T-helper 2 cell treated with Interferon-gamma antibody and Interleukin-4, amounts not matched to agents 5 μg/mL and 100 μg/mL, for 36 hours (primary cell): ENCODE measurements at places on chromosomes 7 and 10.

GRCh38 chr10:120732067-120732466 is 119.1 kb upstream of the WDR11 start:
- no peaks in the 10 kb centered on the region for H3K27me3 ChIP-seq
- H3K4me1 ChIP-seq = no peaks in the 10 kb centered on the region
- H3K27ac ChIP-seq = no peak overlapping the region
- H3K36me3 ChIP-seq = no peaks in the 10 kb centered on the region
- no peak for DNase-seq

GRCh38 chr7:31478721-31479120 is 35.2 kb upstream of the ITPRID1 start:
- no peak overlapping the region for H3K27ac ChIP-seq
- H3K36me3 ChIP-seq = no peaks in the 10 kb centered on the region
- no peaks in the 10 kb centered on the region for H3K27me3 ChIP-seq
- no peaks in the 10 kb centered on the region for H3K4me1 ChIP-seq
- no peak for DNase-seq

- DNase-seq = no peak
- no peaks in the 10 kb centered on the region for H3K27me3 ChIP-seq
These were observed 39.1 kb downstream of the LRRC20 start for GRCh38 chr10:70343312-70343711.

DNA sequence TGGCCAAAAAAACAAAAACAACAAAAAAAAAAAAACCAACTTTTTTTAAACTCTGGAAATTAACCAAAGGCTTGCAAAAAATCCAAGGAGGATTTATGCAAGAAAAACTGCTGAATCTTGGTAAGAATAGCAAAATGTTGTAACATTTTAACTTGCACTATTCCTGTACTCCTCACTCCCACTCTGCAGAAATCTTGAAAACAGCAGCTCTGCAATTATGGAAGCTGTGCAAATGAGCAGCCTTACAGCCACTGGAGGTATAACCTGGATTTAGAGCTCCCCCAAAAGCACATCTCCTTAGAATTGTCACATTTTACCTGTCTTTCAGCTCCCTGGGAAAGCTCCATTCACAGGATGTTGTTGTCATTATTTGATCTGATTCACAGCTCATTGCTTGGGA is 41.8 kb upstream of the LRGUK start:
- no peaks in the 10 kb centered on the region for H3K27me3 ChIP-seq
- no peaks in the 10 kb centered on the region for H3K36me3 ChIP-seq
- no peaks in the 10 kb centered on the region for H3K4me1 ChIP-seq
- H3K27ac ChIP-seq = no peak overlapping the region

- no peak for DNase-seq
- peaks cover 19% of the 10 kb centered on the region for H3K27me3 ChIP-seq
- no peaks in the 10 kb centered on the region for H3K36me3 ChIP-seq
- H3K4me1 ChIP-seq = peaks cover 25% of the 10 kb centered on the region
- H3K4me3 ChIP-seq = no peak overlapping the region
These were observed 2.1 kb downstream of the NOS3 start for GRCh38 chr7:150992833-150993302.

GRCh38 chr10:23341004-23341403 is 3.6 kb downstream of the C10orf67 start:
- peaks cover 22% of the 10 kb centered on the region for H3K4me1 ChIP-seq
- no peaks in the 10 kb centered on the region for H3K36me3 ChIP-seq
- DNase-seq = no peak
- no peak overlapping the region for H3K4me3 ChIP-seq
- H3K27me3 ChIP-seq = peaks cover 16% of the 10 kb centered on the region
- no peak overlapping the region for H3K27ac ChIP-seq

DNA sequence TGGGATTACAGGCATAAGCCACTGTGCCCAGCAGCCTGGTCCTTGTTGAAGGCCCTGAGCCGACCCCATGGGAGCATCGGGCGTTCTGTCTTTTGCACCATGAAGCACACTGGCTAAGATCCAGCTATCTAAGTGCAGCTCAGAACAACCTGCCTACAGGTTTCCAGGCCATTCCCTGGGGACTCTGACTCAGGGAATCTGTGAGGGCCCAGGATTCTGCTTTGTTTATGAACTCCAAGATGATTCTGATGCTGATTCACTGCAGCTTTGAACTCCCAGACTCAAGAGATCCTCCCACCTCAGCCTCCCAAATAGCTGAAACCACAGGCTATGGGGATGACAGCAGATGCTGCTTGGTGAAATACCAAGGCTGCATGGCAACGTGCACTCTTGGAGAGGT is 30.2 kb downstream of the NPTX2 start:
- no peaks in the 10 kb centered on the region for H3K27me3 ChIP-seq
- no peak for DNase-seq
- H3K4me3 ChIP-seq = no peak overlapping the region
- no peaks in the 10 kb centered on the region for H3K36me3 ChIP-seq

DNA sequence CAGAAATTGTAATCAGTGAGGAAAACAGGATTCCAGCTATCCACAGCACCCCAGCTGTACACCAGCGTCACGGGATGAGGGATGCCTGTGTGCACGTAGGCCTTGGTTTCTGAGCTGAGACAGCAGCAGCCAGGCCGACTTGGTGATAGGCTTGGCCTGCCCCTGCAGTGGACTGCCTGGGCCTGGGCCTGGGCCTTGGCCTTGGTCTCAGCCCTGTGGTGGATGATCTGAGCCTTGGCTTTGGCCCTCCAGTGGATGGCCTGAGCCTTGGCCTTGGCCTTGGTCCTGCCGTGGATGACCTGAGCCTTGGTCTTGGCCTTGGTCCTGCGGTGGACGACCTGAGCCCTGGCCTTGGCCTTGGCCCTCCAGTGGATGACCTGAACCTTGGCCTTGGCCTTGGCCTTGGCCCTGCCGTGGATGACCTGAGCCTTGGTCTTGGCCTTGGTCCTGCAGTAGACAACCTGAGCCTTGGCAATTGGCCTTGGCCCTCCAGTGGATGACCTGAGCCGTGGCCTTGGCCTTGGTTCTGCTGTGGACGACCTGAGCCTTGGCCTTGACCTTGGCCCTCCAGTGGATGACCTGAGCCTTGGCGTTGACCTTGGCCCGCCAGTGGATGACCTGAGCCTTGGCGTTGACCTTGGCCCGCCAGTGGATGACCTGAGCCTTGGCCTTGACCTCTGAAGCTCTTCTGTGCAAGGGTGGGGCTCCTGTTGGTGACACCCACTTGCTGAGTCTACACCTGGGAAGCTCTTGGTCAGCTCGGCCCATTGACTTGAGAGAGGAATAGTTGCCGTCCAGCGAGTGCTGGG is 93.8 kb downstream of the CUX1 start:
- no peak overlapping the region for H3K4me3 ChIP-seq
- no peaks in the 10 kb centered on the region for H3K36me3 ChIP-seq
- H3K27ac ChIP-seq = no peak overlapping the region
- H3K27me3 ChIP-seq = no peaks in the 10 kb centered on the region

- no peak overlapping the region for H3K4me3 ChIP-seq
- no peak for DNase-seq
- no peaks in the 10 kb centered on the region for H3K27me3 ChIP-seq
- H3K36me3 ChIP-seq = no peaks in the 10 kb centered on the region
These were observed 43.1 kb downstream of the MBL2 start for GRCh38 chr10:52729271-52730104.

GRCh38 chr10:126738001-126738400 is 67.5 kb upstream of the C10orf90 start:
- no peaks in the 10 kb centered on the region for H3K36me3 ChIP-seq
- no peak for DNase-seq
- H3K27ac ChIP-seq = no peak overlapping the region
- no peak overlapping the region for H3K4me3 ChIP-seq

DNA sequence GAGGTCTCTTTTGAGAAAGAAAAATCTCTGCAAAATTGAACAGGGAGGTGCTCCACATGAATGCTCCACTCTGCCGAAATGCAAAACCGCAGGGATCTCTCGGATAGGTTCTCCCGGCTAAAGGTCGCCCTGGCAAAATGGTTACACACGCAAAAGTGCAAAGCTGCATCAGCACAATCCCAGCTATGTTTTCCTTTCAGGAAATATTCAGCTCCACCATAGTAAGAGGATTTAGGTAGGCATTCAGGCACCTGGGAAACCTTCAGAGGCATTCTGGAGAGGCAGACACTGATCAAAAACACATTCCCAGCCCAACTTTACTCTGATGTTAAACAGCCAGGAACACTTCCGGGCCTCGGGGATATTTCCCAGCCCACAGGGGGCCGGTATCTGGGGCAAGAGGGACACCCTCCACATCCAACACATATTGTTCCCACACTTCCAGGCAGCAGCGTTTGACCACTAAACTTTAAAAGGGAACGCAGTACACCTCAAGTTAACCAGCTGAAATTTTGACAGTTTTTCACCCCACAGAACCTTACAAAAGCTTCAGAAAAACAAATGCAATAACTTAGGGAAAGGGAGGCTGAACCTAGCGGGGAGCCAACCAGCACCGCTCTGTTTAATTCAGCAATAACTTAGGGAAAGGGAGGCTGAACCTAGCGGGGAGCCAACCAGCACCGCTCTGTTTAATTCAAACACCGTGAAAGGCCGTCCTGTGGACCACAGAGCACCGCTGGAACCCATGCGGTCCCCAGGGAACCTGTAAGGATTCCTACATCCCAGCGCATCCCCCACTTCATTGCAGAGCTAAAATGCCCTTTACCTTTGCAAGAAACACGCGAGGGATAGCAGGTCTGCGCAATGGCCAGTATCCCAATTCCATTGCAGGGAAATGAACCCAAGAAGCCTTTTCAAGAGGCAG is 45.9 kb downstream of the TNS3 start:
- no peaks in the 10 kb centered on the region for H3K36me3 ChIP-seq
- no peak overlapping the region for H3K4me3 ChIP-seq
- H3K27ac ChIP-seq = no peak overlapping the region
- peaks cover 14% of the 10 kb centered on the region for H3K27me3 ChIP-seq
- DNase-seq = no peak
- no peaks in the 10 kb centered on the region for H3K4me1 ChIP-seq

DNA sequence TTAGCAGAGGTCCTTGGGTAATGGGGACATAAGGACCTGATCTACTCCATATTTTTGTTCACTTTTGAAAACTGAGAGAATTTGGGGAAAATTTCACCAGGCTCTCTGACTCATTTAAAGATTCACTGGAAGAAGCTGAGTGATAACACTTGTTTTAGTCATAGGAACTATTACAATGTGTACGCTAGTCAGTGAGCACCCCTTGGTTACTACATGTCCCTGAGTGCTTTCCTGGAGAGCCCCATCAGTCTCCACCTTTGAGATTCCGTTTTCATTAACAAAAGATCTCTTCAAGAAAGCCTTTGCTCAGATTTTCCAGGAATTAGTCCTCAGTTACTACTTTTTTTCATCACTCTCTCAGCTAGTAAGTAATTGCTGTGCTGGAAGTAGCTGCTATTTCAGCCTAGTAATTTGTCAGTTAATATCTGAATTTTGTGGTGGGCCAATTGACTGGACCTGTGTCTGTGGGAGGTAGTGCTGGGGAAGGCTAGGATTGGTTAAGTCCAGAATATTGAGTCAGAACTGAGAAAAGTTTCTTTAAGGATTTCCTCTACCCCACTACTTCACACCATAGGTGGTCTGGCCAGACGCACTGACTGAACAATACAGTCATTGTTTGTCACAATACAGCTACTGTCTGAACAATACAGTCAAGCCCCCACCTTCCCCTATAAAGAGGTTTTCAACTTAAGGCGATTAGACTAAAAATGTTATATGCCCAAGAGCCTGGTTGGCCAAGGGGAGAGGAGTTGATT is 235.0 kb downstream of the CCDC7 start:
- peaks cover 3% of the 10 kb centered on the region for H3K36me3 ChIP-seq
- no peak overlapping the region for H3K27ac ChIP-seq
- H3K4me1 ChIP-seq = no peaks in the 10 kb centered on the region
- H3K27me3 ChIP-seq = no peaks in the 10 kb centered on the region

DNA sequence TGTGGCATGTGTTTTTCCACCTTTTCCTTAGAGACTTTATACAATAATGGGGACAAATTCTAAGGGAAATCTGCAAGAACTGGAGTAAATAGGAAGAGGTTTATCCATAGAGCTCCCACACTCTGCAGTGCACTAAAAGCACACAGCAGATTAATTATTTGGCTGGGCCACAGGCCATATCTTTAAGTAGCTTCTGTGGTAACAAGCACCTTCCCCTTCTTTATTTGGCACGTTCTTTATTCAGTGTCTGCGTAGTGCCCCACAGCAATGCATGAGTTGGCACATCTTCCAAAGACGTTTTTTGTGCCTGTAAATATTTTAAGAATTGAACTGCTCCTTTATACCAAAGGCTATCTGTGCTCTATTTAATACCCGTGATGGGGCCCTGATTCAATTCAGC is 104.9 kb upstream of the MBL2 start:
- no peak for DNase-seq
- H3K27me3 ChIP-seq = no peaks in the 10 kb centered on the region
- no peaks in the 10 kb centered on the region for H3K36me3 ChIP-seq
- H3K4me1 ChIP-seq = no peaks in the 10 kb centered on the region
- H3K27ac ChIP-seq = no peak overlapping the region
- no peak overlapping the region for H3K4me3 ChIP-seq

DNA sequence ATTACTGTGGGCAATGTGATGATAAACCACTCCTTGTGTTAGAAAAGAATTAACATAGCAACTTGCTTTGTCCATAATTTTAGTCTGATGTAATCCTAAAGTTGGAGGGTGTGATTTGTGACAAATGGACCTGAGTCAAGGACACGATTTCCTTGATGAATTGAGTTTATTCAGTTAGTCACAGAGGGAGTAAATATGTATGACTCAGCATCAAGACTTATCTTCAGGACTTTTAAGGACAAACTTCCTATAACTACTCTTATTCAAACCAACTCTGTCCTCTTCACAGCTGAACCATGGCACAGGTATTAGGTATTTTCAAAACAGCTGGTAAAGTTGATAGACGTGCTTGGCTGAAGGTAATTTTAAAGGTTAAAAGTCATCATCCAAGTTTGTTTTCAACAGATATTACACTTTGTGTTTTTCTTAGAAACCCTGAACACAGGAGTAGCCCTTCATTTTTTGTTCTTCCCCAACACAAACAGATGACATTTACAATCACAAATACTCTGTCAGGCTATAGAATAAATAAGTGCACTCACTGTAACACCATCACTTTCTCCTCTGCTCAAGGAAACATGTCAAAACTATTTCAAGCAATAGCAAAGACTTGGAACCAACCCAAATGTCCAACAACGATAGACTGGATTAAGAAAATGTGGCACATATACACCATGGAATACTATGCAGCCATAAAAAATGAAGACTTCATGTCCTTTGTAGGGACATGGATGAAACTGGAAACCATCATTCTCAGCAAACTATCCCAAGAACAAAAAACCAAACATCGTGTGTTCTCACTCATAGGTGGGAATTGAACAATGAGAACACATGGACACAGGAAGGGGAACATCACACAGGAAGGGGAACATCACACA is 54.5 kb downstream of the COA1 start:
- H3K36me3 ChIP-seq = peaks cover 42% of the 10 kb centered on the region
- peaks cover 53% of the 10 kb centered on the region for H3K4me1 ChIP-seq
- H3K27me3 ChIP-seq = no peaks in the 10 kb centered on the region
- DNase-seq = no peak
- no peak overlapping the region for H3K4me3 ChIP-seq
- H3K27ac ChIP-seq = no peak overlapping the region

DNA sequence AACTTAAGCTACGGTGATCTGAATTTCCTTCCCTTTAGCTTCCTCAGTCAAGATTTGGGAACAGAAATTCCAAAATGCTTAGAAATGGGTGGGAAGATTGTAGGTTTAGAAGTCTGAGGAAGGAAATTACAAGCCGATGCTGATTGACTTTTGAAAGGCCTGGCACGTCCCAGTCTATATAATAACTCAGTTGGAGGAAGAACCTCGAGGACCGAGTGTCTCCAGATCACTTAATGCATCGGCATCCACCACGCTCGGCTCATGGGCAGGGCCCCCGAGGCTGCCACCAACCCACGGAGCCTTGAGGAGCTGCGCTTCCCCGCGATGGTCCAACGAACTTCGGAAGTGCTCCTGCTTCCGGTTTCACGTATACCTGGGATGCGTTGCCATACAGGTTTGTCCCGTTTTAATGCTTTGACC is 10.4 kb upstream of the SP8 start:
- H3K36me3 ChIP-seq = no peaks in the 10 kb centered on the region
- peaks cover 75% of the 10 kb centered on the region for H3K27me3 ChIP-seq
- no peak overlapping the region for H3K27ac ChIP-seq
- H3K4me1 ChIP-seq = peaks cover 11% of the 10 kb centered on the region
- H3K4me3 ChIP-seq = peak overlapping the region; percentile 91
